Stimulated activated naive CD4-positive, alpha-beta T cell (primary cell): ENCODE measurements at places on chromosomes 5 and 9.

DNA sequence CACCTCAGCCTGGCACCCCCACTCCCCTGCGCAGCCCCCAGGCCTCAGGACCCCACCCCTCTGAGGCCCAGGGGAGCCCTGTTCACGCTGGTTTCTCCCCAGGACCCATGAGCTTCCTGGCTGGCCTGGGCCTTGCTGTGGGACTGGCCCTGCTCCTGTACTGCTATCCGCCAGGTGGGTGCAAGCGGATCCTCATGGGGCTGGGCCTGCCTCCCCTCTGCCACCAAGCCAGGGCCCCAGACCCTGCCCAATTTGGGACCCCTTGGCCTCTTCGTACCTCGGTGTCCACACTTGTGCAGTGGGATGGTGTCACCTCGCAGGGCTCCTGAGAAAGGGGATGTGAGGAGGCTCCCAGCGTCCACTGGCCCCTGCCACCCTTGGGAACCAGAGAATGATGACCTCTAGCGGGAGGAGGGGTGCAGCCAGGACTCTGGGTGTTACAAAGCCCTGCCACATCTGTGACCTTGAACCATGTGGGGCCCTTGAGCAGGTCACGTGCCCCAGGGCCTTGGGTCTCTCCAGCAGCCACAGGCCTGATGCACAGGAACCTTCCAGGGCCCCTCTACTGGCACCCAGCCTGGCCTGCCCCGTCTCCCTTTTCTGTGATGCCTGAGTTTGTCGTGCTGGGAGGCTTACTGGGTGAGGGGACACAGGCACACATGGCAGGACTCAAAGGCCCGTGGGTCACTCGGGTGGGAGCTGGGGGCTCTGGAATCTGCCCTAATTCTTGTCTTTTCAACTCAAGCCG is 16.3 kb downstream of the CARD19 start:
- DNase-seq, result no peak

- DNase-seq, result peak; percentile 59
Measured at GRCh38 chr5:67166460-67167285, 29.9 kb downstream of the CD180 start.

DNA sequence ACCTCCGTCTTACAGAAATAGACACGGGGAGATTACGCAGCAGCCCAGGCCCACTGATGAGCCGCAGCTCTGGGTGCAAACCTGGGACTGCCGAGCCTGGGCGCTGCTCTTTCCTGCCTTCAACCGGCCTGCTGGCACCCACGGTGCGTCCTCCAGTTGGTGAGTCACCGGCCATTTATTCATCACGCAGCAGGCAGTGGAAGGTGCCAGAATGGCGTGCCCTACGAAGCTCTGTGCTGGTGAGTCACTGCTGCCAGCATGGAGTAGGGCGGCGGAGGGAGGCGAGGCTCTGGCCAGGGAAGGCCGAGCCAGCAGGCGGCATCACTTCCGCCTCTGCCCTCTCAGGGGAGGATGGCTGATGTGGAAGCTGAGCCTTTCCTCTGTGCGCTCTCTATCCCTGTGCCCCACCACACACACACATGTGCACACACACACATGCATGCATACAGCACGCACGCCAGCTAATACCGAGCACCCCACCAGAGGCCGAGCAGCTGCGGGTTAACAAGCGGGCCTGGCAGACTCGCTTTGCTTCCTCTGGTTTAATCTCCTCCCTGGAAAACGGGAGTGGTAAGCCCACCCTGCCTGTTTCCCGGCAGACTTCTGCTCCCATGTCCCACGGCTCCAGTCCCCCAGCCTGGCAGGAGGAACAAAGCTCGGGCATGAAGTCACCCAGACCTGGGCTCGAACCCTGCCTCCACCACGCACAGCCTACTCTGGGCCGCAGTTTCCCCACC is 39.2 kb downstream of the OLFM1 start:
- no peak for DNase-seq

DNA sequence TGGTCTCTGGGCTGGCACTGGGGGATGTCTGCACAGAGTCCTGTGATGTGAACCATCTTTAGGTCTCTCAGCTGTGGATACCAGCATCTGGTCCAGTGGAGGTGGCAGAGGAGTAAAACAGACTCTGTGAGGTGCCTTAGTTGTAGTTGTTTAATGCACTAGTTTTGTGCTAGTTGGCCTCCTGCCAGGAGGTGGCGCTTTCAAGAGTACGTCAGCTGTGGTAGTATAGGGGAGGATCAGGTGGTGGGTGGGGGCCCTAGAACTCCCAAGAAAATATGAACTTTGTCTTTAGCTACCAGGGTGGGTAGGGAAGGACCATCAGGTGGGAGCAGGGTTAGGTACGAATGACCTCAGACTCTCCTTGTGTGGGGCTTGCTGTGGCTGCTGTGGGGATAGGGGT is 197.1 kb downstream of the TMC1 start:
- no peak for DNase-seq

- DNase-seq, result no peak
Measured at GRCh38 chr9:107768224-107768623, 278.7 kb upstream of the KLF4 start.

GRCh38 chr5:154761046-154761736 is 6.0 kb downstream of the LARP1 start:
- DNase-seq, result peak; percentile 7

DNA sequence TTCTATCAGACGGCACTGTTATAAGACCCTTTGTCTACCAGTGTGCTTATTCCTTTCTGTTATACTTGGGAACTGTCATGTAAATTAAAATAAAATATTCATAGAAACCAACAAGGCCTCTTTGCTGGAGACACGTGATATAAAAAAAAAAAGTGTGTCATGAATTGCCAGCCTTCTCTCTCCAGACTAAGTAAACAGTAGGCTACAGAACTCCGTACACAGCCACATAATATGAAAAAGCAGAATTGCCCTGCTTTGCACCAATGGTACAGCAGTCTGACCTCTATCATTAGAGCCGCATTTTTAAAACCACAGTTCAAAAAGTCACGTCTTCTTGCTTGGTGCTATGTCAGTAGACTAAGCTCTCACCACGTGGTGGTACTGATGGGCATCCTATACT is 231.3 kb downstream of the SEMA5A start:
- no peak for DNase-seq

DNA sequence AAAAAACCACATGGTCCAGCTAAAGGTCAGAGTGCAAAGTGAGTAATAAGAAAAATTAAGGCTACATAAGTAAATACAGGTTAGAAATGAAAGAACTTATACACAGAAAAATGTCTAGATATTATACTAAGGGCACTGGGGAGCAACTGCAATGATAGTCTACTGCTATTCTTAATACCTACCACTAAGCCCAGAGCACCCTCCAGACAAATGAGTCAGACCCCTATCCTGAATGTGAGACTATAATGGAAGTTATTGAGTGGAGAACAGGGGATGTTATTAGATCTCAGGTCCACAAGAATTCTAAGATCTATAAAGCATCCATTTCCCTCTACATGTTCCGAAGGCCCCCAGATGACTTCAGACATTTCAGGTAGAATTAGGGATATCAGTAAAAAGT is 438.3 kb downstream of the PRELID2 start:
- no peak for DNase-seq

DNA sequence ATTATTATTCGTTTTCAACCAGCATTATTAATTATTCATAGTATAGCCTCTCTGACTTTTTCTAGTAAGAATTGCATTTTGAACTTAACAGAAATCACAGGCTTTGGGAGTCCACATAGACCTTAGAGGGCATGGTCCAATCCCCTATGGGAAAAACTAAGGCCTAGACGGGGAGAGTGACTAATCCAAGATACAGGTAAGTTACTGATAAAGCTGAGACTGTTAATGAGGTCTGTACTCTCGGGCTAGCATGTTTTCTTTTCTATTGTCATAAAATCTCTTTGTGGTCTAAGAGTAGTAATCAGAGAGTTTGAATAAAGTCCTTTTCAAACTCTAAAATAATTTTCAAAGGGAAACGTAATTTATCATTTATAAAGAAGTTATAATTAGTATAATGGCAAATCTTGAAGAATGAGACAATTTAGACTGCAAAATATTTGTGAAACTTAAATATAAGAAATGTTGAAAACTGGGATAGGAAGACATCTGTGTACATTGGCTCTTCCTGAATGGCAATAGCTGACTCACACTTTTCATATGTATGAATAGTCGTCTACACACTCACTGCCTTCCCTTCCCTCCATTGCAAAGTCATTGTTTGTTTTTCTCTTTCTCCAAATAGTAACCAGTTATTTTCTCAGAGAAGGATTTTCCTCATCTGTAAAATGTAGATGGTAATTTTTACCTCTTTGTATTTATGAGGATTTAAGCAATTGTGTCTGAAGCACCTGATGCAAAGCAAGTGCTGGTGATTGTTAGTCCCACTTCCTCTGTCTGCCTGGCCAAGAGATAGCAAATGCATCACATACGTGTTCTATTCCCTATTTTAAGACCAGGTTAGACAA is 207.9 kb upstream of the CD180 start:
- no peak for DNase-seq

- DNase-seq, result no peak
Measured at GRCh38 chr5:1200495-1201326, 684 bp upstream of the SLC6A19 start.

DNA sequence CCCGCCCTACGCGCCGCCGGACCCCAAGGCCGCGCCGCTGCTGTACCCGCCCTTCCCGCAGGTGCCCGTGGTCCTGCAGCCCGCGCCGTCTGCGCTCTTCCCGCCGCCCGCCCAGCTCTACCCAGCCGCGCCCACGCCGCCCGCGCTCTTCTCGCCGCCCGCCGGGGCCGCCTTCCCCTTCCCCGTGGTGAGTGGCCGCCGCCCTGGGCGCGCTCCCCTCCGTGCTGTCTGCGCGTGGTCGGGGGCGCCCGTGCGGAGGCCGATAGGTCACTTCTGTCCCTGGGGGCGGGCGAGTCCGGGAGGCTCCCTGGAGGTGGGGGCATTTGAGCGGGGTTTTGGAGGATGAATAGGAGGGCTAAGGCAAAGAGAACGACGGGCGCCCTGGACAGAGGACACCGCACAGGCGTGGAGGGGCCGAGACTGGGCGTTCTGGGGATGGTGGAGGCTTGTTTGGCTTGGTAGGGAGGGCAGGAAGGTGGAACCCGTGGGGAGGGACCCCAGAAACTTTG is 9.6 kb downstream of the PRRT1B start:
- no peak for DNase-seq

DNA sequence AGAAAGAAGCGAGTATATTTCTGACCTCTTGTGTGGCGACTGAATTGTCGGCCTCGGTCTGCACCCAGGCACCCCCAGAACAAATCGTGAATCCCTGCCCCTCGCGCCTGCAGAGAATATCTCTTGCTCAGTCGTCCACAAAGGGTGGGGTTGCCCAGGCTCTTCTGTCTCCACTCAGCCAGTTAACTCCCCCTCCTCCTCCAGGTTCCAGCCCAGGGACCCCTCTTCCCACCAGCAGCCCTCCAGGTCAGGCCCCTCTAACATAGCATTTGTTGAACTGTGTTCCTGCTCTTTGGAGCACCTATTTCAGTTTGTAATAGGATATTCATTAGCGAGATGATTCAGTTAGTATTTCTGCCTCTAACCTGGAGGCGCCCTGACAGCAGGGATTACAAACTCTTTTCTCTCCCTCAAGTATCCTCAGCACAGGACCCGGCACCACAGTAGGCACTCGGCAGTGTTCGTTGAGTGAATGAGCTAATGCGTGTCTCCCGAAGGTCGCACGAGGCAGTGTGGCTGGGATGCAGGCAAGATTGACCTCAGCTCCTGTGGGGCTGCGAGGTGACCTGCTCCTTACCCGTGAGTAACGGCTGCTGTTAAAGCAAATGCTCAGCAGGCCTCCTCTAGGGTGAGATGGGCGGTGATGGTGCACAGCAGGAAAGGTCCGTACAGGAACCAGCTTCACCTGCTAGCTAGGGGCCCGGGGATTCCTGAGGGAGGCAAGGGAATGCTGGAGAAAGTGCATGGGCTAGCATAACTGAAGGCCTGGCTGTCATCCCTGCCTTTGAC is 25.8 kb downstream of the ZBTB34 start:
- no peak for DNase-seq

GRCh38 chr9:110919609-110920008 is 118.7 kb downstream of the LPAR1 start:
- no peak for DNase-seq

DNA sequence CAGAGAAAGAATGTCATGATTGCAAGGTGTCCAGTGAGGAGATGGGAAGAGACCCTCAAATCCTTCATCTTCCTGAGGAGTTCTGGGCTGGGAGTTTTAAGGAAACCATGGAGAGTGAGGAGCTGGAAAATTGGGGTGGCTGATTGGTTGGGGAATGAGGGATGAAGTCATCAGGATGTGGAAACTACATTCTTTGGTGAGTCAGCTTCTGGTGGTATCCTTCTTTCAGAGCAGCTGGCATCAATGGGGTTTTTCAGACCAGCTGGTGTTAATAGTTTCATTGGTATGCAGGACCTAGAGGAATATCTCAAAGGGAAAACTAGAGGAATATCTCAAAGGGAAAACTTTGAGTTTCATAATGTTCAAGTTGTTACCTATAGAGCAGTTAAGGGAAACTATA is 45.2 kb downstream of the RNF180 start:
- DNase-seq, result no peak

DNA sequence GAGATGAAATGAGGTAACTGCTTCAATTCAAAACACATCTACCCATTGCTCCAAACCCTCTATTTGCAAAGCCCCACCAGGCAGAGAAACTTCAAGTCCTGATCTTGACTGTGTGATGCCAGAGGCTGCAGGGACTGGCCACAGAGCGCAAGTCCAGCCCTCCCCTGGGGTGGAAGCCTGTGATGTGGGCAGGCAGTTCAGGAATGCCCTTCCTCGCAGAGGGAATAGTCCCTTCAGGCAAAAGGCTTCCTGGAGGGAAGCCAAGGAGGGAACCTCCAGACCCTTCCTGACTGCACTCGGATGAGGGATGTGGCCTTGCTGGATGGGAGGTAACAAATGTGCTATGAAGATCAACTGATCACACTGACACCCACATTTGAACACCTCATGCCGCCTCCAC is 131.2 kb downstream of the SLIT3 start:
- DNase-seq, result no peak

GRCh38 chr5:108634617-108635288 is 112.9 kb upstream of the FER start:
- DNase-seq, result no peak

DNA sequence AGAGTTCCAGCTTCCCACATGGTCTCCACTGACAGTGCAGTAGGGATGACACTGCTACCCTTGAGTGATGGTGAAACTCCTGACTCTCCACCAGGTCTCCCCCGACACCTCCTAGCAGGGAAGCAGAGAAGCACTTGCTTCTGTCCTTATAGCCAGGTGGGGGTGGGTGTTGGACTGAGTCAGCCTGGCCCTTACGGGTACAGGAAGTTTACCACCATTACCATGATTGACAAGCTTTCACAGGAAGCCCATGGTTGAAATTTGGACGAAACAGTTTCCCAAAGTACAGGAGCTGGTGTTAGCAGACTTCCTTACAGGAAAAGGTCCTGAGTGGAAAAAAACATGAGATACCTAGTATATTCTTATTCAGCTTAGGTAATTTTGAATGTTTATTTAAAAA is 3.1 kb upstream of the FBXL7 start:
- DNase-seq, result no peak

- DNase-seq, result no peak
Measured at GRCh38 chr5:48192-48591, 43.8 kb upstream of the PLEKHG4B start.

DNA sequence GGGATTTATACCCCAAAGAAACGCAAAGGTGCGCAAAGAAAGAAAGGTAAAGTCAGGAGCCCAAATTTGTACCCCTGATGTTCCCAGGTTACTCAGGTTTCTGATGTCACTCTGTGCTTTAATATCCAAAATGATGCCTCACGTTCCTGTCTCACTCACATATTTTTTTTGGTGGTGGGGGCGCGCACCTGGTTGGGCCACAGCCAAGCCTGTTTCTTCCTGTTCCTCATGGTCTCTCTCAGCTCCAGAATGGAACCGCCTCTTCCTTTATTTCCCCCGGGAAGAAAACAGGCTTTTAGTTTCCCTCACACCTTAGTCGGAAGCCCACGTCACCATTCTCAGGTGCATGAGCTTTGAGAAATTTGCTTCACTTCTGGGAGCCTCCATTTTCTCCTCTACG is 118.3 kb upstream of the BOD1 start:
- no peak for DNase-seq
